Fibroblast of villous mesenchyme (primary cell): ENCODE measurements at places on chromosomes 16 and 17. TPM values are rescaled to one million over a fixed set of nuclear protein-coding genes. Genes with fewer than 3 reads are reported as not detected.

The CCL1 gene
- not detected in 2 replicates for total RNA-seq

The NEUROD2 gene
- total RNA-seq = not detected in 2 replicates

The SHBG gene
- 0.64 and 0.86 TPM in 2 replicates for total RNA-seq

The HS3ST3A1 gene
- total RNA-seq = 13.8 and 15.5 TPM in 2 replicates

DNA sequence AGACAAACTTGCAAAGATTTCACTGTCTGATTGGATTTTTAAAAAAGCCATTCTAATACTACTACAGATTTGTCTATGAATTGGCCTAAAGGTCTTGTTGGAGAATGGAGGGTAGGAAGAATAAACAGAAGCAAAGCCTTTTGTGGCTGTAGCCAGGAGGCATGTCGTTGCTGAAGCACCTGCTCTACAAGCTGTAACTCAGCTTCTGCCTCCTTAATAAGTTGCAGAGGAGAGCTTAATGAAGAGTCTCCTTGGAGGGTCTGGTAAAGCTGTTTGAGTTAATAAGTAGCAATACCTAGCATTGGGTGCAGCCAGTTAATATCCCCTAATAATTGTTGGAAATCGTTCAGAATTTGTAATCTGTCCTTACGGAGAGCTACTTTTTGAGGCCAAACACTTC is 10.0 kb upstream of the ZNF689 start:
- no peak for DNase-seq

DNA sequence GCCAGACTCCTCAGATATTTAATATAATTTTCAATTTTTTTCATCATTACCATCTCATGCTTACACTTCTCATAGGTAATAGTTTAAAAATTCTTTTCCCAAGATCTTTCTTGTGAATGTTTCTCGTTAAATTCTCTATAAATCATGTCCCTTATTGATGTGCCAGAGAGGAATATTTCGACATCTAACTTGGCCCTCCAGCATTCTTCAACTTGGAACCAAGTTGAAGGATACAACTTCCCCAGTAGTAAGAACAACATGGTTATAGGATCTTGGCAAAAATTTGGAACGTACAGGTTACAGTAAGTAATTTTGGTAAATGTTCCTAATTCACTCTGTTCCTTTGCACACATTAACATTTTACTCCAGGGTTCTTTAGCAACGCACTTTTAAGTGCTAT is 731.8 kb downstream of the CDH11 start:
- no peak for DNase-seq

- no peak for DNase-seq
These were observed 46.0 kb upstream of the TBX2 start for GRCh38 chr17:61353615-61354014.
